ENCODE measurements at places on chromosomes 7 and 10.

- H3K36me3 ChIP-seq: no peaks in the 10 kb centered on the region
- H3K4me3 ChIP-seq: no peak overlapping the region
- DNase-seq: peak; percentile 67
- H3K27ac ChIP-seq: no peak overlapping the region
- 0 out of 2 replicates have a peak, but pooled peaks cover 4% of the 10 kb centered on the region for H3K4me1 ChIP-seq
Measured at GRCh38 chr10:107814865-107815487, 650.5 kb upstream of the SORCS1 start.

- H3K36me3 ChIP-seq: peaks cover 17% of the 10 kb centered on the region
- H3K27me3 ChIP-seq: no peaks in the 10 kb centered on the region
- no peaks in the 10 kb centered on the region for H3K4me1 ChIP-seq
- no peak for DNase-seq
Measured at GRCh38 chr10:102764470-102765161, 20.9 kb downstream of the WBP1L start.

GRCh38 chr10:67011981-67012380 lies 86.1 kb downstream of the LRRTM3 start:
- H3K4me1 ChIP-seq: no peaks in the 10 kb centered on the region
- no peak for DNase-seq
- H3K36me3 ChIP-seq: no peaks in the 10 kb centered on the region
- no peaks in the 10 kb centered on the region for H3K27me3 ChIP-seq

DNA sequence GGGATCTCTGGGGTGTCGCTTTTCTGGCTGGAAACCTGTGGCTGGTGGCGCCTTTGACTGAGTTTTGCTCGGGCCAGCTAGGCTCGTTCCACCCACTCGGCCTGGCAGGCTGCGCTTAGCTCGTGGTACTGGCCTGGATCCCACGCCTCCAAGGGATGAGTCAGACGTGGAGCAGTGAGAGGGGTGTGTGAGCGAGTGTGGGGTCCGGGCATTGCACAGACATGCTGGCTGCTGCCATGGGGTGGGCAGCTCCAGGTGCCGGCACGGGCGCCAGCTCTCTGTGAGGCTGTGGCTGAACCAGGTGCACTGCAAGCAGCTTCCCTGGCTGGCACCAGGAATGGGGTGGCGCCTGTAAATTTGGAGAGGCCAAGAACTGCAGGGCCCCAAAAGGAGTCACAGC lies 63.1 kb upstream of the CACNA2D1 start:
- peaks cover 4% of the 10 kb centered on the region for H3K36me3 ChIP-seq
- H3K4me3 ChIP-seq: no peak overlapping the region
- peak overlapping the region; percentile 87 for H3K27ac ChIP-seq
- peaks cover 25% of the 10 kb centered on the region for H3K4me1 ChIP-seq
- no peaks in the 10 kb centered on the region for H3K27me3 ChIP-seq

DNA sequence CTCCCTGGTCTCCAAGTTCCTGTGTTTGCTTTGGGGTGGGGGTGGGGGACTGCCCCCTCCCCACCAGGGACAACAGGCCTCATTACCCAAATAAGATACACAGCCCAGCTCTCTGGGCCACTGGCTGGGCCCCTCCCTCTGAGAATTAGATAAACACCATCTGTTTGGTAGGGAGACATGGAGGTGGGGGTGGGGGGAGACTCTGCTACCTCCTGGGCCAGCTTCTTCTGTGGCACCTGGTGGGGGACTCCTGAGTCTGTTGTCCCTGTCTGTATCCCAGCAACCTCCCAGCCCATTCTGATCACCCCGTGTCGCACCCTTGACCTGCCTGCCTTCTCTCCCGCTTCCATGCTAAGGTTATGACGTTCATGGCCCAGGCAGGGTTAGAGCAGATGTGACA lies 5.8 kb downstream of the MLXIPL start:
- no peak overlapping the region for H3K4me3 ChIP-seq
- H3K36me3 ChIP-seq: no peaks in the 10 kb centered on the region
- H3K4me1 ChIP-seq: peaks cover 9% of the 10 kb centered on the region

- H3K4me3 ChIP-seq: no peak overlapping the region
- peaks cover 14% of the 10 kb centered on the region for H3K4me1 ChIP-seq
- H3K36me3 ChIP-seq: peaks cover 3% of the 10 kb centered on the region
- no peaks in the 10 kb centered on the region for H3K27me3 ChIP-seq
Measured at GRCh38 chr7:5382281-5382892, 41.2 kb downstream of the TNRC18 start.

Data from WTC11 (cell line).